ENCODE measurements at places on chromosomes 4 and X. TPM values are rescaled to one million over a fixed set of nuclear protein-coding genes. Genes with fewer than 3 reads are reported as not detected.

SPANXB1 gene
- not detected for total RNA-seq

DNA sequence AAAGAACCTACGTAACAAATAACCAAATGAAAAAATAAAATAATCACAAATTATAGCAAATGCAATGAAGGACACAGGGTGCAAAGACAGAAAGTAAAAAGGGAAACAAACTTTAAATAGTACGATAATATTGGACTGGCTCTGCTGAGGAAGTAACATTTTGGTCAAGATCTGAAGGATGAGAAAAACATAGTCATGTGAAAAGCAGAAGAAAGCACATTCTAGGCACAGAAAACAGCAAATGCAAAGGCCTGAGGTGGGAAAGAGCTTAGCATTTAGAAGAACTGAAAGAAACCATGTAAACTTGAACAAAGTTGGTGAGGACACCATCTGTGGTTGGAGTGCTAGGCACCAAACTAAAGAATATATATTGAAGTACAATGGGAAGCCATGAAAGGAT is 111.2 kb downstream of the PPP3CA start:
- H3K36me3 ChIP-seq = no peaks in the 10 kb centered on the region
- no peak overlapping the region for H3K27ac ChIP-seq
- no peaks in the 10 kb centered on the region for H3K27me3 ChIP-seq
- no peak overlapping the region for H3K4me3 ChIP-seq

DNA sequence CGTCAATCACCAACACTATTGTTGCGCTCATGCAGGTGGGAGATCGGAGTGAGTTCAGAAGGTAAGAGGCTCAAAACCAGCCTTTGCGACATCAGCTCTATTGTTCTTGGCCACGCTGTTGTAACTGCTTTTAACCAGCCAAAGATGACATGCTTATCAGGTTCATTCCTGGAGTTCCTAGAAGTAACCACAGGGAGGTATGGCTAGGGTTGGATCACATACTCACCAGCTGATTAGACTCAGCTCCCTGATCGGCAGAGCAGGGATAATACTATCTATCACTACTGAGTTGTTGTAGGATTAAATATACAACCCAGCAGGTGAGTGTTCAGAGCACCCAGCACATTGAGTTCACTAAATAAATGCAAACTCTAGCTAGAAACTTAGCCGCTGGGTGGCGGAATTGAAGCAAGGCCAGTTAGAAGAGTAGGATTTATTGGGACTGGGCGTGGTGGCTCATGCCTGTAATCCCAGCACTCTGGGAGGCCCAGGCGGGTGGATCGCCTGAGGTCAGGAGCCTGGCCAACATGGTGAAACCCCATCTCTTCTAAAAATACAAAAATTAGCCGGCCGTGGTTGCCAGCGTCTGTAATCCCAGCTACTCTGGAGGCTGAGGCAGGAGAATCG is 12.4 kb downstream of the SLC34A2 start:
- no peak for DNase-seq
- no peak overlapping the region for H3K4me3 ChIP-seq
- no peak overlapping the region for H3K27ac ChIP-seq
- H3K36me3 ChIP-seq = no peaks in the 10 kb centered on the region
- no peaks in the 10 kb centered on the region for H3K4me1 ChIP-seq

DNA sequence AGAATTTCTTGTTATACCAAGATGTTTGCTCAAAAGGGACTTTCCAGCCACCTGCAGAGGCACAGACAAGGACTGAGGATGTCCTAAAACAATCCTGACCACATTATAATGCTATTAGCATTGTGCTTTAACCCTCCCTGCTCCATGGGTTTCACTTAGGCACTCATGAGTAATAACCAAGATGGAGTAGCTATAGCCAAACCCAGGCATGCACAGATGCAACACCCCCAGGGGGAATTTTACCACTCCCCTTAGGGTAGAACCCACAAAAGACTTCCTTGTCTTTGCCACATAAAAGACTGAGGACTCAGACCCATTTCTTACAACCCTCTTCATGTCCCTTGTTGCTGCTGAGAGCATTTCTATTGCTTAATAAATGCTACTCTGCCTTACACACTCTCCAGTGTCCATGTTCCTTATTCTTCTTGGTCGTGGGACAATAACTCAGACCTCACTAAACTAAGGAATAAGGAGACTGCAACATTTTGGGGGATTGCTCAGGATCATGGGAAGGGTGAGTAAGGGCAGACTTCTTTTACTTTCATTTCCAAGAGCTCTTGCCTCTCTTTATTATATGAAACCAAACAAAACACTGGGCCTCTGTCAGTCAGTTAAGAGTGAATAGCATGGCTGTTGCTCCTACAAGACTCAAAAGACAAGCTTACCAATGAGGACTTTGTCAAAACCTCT is 103.5 kb downstream of the TECRL start:
- H3K27ac ChIP-seq = no peak overlapping the region
- H3K4me3 ChIP-seq = no peak overlapping the region
- no peaks in the 10 kb centered on the region for H3K27me3 ChIP-seq
- DNase-seq = no peak
- no peaks in the 10 kb centered on the region for H3K36me3 ChIP-seq
- no peaks in the 10 kb centered on the region for H3K4me1 ChIP-seq

DNA sequence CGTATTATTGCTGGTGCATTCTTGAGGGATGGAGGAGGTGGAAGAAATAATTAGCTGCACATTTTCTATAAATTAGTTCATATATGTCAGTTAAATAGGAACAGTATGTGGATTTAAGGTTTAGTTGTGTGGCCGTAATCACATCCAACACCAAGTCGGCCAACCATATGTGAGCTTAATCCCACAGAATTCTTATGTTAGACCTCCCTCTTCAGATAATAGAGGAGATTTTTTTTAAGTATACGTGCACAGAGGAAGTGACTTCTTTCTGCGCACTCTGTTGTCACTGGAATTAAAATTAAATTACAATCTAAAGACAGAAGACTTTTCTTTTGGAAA is 2.1 kb downstream of the SEPTIN11 start:
- peak overlapping the region; percentile 86 for H3K4me3 ChIP-seq
- H3K27ac ChIP-seq = no peak overlapping the region
- DNase-seq = no peak
- H3K36me3 ChIP-seq = no peaks in the 10 kb centered on the region
- H3K4me1 ChIP-seq = peaks cover 23% of the 10 kb centered on the region
- no peaks in the 10 kb centered on the region for H3K27me3 ChIP-seq

DNA sequence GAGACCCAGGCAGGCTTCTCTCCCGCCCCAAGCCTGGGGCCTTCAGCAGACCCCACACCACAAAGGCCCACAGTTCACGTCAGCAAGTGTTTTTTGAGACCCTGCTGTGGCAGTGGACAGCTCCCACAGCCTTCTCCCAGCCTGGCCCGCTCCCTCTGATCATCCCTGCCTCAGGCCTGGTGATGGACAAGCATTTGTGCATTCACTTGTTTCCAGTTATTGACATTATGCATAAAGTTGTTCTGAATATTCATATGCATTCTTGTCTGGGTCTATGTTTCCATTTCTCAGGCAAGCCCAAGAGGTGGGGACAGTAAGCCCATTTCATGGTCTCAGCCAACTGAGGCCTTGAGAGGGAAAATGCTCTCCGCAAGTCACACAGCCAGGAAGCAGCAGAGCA is 14.7 kb downstream of the TRO start:
- DNase-seq = no peak
- no peak overlapping the region for H3K4me3 ChIP-seq
- no peaks in the 10 kb centered on the region for H3K27me3 ChIP-seq
- no peak overlapping the region for H3K27ac ChIP-seq

GRCh38 chr4:116122124-116122523 is 963.3 kb downstream of the TRAM1L1 start:
- no peaks in the 10 kb centered on the region for H3K4me1 ChIP-seq

- H3K27me3 ChIP-seq = no peaks in the 10 kb centered on the region
- H3K36me3 ChIP-seq = no peaks in the 10 kb centered on the region
- DNase-seq = no peak
- no peak overlapping the region for H3K27ac ChIP-seq
Measured at GRCh38 chr4:147516133-147516532, 35.2 kb downstream of the EDNRA start.
